GM23338 (cell line): ENCODE measurements at places on chromosomes 3 and 15.

GRCh38 chr3:9395570-9396300 lies 1.7 kb upstream of the SETD5 start:
- H3K4me1 ChIP-seq, result peaks cover 24% of the 10 kb centered on the region
- H3K27ac ChIP-seq, result peak overlapping the region; percentile 91
- H3K27me3 ChIP-seq, result no peaks in the 10 kb centered on the region
- peaks cover 27% of the 10 kb centered on the region; the same call in 1 of the 2 replicates for H3K36me3 ChIP-seq
- no peak for DNase-seq
- H3K4me3 ChIP-seq, result peak overlapping the region; percentile 83

GRCh38 chr3:96796101-96796500 lies 18.3 kb upstream of the EPHA6 start:
- DNase-seq, result no peak
- H3K36me3 ChIP-seq, result no peaks in the 10 kb centered on the region
- no peaks in the 10 kb centered on the region for H3K27me3 ChIP-seq
- H3K4me1 ChIP-seq, result no peaks in the 10 kb centered on the region
- no peak overlapping the region for H3K4me3 ChIP-seq
- no peak overlapping the region for H3K27ac ChIP-seq

GRCh38 chr3:189720736-189721417 lies 89.7 kb downstream of the TP63 start:
- H3K27ac ChIP-seq, result no peak overlapping the region
- no peak for DNase-seq
- H3K36me3 ChIP-seq, result no peaks in the 10 kb centered on the region
- H3K4me1 ChIP-seq, result no peaks in the 10 kb centered on the region; the same call in 1 of the 2 replicates

- peaks cover 33% of the 10 kb centered on the region for H3K4me1 ChIP-seq
- no peaks in the 10 kb centered on the region for H3K27me3 ChIP-seq
- H3K36me3 ChIP-seq, result no peaks in the 10 kb centered on the region
- H3K4me3 ChIP-seq, result no peak overlapping the region
- no peak for DNase-seq
- no peak overlapping the region for H3K27ac ChIP-seq
Measured at GRCh38 chr3:128201158-128201755, 48.0 kb downstream of the EEFSEC start.

DNA sequence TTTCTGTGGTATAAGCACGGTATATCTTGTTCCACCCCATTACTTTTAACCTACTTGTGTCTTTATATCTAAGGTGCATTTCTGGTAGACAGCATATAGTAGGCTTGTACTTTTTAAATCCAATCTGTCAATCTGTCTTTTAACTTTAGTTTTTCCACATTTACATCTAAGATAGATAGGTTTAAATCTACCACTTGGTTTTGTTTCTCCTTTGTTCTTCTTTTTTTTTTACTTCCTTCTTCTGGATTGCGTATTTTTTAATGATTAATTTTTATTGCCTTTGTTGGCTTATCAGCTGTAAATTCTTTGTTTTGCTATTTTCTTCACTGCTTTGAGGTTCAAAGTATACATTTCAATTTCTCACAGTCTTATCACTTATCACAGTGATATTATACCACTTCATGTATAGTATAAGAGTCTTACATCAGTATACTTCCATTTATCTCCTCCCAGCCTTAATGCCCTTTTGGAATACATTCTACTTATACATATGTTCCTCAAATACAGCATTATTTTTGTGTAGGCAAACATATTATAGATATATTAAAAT lies 31.0 kb downstream of the IQCB1 start:
- H3K27me3 ChIP-seq, result no peaks in the 10 kb centered on the region
- no peak overlapping the region for H3K4me3 ChIP-seq
- no peak overlapping the region for H3K27ac ChIP-seq
- no peak for DNase-seq
- no peaks in the 10 kb centered on the region for H3K4me1 ChIP-seq

DNA sequence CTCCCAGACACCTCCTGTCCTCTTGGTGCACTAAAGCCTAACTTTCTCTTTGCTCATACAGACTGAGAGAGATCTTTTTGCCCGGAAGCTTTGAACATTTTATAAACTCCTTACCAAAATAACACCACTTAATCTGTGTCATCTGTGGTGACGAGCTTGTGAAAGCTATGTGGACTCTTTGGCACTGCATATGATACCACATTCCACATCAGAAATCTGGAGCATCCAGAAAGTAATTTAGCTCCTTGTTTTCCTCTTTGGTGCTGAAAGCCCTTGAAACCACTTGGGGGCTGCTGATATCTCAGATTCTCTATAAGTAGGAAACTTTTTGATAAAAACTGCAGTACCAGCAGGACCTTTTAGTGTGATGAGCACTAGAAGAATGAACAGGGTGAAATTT lies 128.3 kb downstream of the ALCAM start:
- H3K4me1 ChIP-seq, result peaks cover 6% of the 10 kb centered on the region
- H3K27me3 ChIP-seq, result no peaks in the 10 kb centered on the region
- H3K36me3 ChIP-seq, result 0 out of 2 replicates have a peak, but pooled peaks cover 3% of the 10 kb centered on the region
- no peak for DNase-seq
- H3K4me3 ChIP-seq, result no peak overlapping the region

DNA sequence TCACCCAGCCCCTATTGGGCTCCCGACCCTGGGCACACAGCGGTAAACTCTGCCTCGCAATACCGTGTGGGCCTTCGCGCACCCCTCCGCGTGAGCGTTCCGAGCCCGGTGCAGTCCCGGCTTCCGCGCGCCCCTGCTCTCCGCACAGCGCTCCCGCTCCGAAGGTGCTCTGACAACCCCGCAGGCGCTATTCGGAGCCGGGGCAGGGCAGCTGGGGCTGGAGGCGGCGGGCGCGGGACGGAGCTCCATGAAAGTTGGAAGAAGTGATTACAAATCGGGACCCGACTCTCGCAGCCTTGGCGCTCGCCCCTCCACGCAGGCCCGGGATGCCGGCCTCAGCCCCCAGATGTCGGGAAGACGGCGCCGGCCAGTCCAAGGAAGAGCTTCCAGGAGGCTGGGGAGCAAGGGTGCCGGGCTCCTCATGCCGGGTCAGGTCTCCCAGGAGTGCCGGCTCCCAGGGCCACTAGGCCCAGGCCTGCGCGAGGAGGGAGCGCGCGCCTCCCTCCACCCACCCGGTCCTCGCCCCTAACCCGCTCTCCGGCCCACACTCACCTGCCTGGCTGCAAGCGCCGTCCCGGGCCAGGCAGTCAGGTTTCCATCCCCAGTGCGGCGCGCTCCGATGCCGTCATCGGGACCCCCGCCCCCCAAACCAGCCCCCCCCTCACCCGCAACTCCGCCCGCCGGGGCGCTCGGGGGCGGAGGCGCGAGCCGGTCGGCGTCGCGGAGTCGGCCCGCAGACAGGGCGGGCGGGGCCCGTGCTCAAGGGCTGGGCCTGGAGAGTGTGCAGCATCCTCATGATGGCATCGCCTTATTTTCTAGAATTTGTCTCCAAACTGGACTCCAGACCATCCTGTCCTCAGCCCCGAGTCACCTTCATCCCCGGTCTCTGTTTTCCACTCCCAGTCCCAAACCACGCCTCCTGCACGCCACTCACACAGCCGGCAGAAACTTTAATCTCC lies at the start of gene KIF7:
KIF7 (minus strand) TSS at position 621 of the 959 bp plus-strand sequence. CDS start 2,537 bp downstream, outside the sequence.
- H3K36me3 ChIP-seq, result no peaks in the 10 kb centered on the region
- H3K4me1 ChIP-seq, result peaks cover 5% of the 10 kb centered on the region; the same call in 1 of the 2 replicates
- no peaks in the 10 kb centered on the region for H3K27me3 ChIP-seq
- peak within 1 kb of the TSS; percentile 91 for H3K4me3 ChIP-seq

DNA sequence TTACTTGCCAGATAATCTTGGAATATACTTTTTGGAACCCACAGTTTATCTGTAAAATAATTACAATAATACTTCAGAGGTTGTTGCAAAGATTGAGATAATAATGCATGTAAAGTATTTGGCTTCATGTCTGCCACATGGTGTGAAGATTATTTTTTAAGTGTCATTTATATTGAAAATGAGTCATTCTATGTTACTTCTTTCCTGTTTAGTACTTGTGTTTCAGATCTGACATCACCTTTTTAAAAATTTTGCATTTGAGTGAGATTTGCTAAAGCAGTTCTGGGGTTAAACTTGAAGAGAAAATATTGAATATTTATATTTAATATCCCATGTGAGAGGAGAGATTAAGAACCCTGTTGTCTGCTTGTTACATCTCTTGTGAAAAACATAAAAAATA lies 31.2 kb downstream of the IQGAP1 start:
- no peaks in the 10 kb centered on the region for H3K36me3 ChIP-seq
- H3K27ac ChIP-seq, result peak overlapping the region; percentile 36; the same call in 1 of the 2 replicates
- peaks cover 45% of the 10 kb centered on the region for H3K4me1 ChIP-seq

DNA sequence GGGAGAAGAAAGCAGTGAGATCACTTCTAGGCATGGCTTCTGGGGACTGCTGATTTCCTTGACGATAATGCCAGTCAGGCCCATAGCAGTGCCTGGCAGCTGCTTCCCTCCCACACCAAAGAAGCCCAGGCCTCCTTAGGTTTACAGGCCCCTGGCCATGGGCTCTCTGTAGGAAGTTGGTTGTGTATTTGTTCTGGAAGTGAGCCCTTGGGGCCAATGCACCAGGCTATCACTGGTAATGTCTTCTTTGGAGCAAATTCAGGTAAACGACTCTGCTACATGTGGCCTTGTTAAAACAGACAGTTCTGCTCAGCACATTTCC lies 89.3 kb downstream of the CCNL1 start:
- no peaks in the 10 kb centered on the region for H3K27me3 ChIP-seq
- no peaks in the 10 kb centered on the region for H3K36me3 ChIP-seq
- DNase-seq, result no peak
- no peak overlapping the region for H3K27ac ChIP-seq

GRCh38 chr3:31572236-31573004 lies 39.7 kb downstream of the STT3B start:
- no peak overlapping the region for H3K4me3 ChIP-seq
- no peaks in the 10 kb centered on the region for H3K36me3 ChIP-seq
- H3K27me3 ChIP-seq, result no peaks in the 10 kb centered on the region
- no peak for DNase-seq

GRCh38 chr3:153180860-153181372 lies 18.9 kb downstream of the RAP2B start:
- H3K27ac ChIP-seq, result no peak overlapping the region
- no peaks in the 10 kb centered on the region for H3K36me3 ChIP-seq
- no peaks in the 10 kb centered on the region for H3K4me1 ChIP-seq
- DNase-seq, result no peak
